Cortex of kidney (tissue), 1 donor: ENCODE measurements at places on chromosomes 1 and 21.

DNA sequence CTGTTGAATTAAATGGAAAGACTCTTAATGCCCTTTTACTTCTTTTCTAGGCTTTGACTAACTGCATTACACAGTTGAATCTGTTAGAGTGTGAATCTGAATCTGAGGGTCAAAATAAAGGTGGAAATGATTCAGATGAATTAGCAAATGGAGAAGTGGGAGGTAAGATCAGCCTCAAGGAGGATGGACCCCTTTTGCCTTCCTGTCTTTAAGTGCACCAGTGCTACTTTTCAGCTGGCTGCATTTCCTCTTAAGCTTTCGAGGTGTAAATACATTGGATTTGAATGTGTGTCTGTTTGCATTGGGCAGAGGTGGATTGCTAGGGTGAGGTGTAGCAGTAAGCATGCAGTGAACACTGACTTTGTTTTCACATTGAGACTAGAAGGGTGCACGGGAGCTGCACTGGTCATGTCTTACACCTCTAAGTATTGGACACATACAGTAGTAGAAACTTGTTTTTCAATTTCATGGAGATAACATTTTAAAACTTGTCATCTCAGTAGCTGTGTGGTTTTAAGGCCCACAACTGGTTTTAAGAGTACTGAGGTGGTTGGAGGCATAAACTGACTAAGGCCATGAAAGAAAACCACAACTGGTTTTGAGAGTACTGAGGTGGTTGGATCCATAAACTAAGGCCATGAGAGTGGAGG, 35.4 kb downstream of the MIA3 start:
- DNase-seq = no peak

- no peak for DNase-seq
These were observed 284.4 kb downstream of the PCP4 start for GRCh38 chr21:40151611-40152010.

DNA sequence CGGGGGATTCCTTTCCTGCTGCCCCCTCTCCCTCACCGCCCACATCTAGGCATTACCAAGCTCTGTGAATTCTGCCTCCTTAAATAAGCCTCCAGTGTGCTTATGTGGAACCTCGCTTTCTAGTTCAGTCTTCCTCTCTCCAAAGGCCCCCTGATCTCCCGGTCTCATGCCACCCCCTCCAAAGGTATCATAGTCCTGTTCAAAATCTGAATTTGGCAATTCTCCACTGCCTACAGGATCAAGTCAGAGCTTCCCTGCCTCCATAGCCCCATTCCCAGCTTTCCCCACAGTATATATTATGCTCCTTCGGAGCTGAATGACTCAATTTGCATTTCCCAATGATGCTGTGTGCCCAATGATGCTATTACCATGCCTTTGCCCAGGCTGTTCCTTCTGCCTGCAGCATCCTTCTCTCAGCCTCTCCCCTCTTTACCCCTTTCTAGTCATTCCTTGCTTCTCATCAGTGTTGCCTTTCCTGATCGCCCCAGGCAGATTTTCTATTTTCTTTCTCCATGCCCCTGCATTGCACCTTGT, 1.7 kb downstream of the AZIN2 start:
- no peak for DNase-seq

DNA sequence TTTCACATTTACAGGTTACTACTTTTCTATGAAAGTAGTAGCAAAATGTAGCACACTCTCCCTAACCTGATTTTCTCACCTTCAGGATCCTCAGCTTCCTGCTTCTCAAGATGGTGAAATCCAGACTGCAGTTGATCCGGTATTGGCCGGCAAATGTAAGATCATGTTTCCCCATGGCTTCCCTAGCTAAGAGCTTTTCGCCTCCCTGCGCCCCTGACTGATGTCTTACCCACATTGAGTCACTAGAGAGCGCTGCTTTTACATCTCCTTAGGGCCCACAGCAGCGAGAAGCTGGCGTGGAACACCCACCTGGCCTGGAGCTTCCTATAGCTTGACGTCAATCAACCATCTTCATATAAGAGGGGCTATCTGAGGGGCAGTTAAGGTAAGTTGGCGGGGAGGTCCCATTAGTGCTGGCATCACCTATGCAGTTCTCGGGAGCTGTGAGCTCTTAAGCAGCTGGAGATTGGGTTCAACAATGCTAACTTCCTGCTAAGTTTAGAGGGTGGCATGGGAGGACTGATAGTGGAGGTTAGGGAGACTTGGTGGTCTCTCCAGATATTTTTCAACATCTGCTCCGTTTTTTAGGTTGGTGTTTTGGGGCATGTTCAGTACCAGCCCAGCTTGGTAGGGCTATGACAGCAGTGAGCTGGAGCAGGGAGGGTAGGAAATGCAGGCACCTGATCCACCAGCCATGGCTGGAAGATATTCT, 5.5 kb downstream of the PTPN7 start:
- DNase-seq = no peak

- no peak for DNase-seq
These were observed 17.2 kb upstream of the RCSD1 start for GRCh38 chr1:167612587-167613385.

DNA sequence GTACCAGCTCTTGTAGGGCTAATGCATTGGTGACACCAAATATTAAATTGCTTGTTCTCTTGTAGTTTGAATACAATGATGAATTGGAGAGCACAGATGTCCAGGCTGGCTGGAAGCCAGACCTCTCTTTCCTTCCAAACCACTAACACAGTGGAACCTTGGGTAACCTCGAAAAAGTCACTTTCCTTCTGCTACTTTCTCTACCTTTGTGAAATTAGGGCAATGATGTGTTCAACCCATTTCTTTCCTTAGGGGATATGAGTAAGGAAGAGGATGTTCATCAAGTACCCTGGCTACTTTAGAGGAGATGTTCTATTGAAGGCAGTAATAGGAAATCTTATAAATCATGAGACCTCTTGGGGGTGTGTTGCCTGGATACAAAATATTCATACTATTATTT, 55.7 kb downstream of the XCL2 start:
- DNase-seq = no peak

- DNase-seq = no peak
These were observed 26.7 kb downstream of the PODN start for GRCh38 chr1:53088616-53089300.

- no peak for DNase-seq
These were observed 4.3 kb upstream of the RWDD3 start for GRCh38 chr1:95229706-95230105.

DNA sequence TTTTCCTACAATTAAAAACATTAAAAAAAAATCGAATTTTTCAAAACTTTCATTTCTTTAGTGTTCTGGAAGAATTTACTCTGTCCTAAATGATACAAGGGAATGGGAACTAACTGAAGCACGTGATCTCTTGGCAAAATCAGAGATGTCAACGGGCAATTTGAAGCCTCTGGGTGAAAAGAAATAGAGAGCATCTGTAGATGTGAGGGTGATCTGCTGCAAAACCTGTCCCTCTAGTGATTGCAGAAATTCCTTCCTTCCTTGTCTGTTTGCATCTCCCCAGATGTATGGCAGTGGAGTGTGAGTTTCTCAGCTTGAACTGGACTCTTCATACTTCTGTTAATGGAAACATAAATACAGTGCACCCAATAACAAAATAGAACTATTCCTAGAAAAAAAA, 100.5 kb upstream of the S1PR1 start:
- no peak for DNase-seq

GRCh38 chr1:233183226-233184020, 112.1 kb downstream of the PCNX2 start:
- DNase-seq = no peak
